Stimulated activated naive CD8-positive, alpha-beta T cell treated with anti-CD3 and anti-CD28 coated beads, Interleukin-15, Interleukin-2, amounts not matched to agents 100 U/mL and 50 U/mL, for 24 hours (primary cell): ENCODE measurements at places on chromosomes 7 and 10.

- DNase-seq = no peak
Observed at GRCh38 chr7:147438216-147438615, 1152.3 kb upstream of the C7orf33 start.

DNA sequence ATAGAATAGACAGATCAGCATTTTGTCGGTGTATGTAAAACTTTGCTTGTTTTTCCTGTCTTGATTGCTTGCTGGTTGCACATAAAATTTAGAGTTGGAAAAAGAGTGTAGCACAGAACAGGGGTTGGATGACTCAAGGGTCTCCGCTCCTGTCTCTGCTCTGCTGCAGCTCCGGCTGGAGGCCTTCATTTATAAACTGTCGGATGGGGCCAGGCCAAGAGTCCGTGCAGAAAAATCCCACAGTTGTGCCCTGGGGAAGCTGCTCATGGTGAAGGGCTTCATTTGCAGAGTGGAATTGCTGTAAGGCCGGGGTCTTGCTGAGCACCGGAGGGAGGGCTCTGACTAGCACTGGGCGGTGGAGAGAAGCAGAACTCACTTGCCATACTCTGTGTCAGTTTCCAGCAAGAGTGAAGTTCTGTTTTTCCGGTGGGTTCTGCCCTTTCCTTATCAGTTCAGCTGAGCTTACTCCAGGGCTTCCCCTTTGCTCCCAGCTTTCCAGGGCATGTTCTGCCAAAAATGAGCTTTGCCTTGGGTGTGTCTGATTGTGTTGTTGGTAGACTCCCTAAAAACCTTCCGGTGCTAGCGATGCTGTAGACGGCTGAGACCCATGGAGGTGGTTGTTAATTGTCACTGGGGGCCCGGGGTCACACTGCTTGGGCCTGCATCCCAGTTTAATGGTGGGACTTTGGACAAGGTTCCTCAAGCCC is 67.2 kb downstream of the CAMK1D start:
- DNase-seq = no peak

GRCh38 chr10:115957012-115957399 is 316.0 kb downstream of the GFRA1 start:
- DNase-seq = no peak

DNA sequence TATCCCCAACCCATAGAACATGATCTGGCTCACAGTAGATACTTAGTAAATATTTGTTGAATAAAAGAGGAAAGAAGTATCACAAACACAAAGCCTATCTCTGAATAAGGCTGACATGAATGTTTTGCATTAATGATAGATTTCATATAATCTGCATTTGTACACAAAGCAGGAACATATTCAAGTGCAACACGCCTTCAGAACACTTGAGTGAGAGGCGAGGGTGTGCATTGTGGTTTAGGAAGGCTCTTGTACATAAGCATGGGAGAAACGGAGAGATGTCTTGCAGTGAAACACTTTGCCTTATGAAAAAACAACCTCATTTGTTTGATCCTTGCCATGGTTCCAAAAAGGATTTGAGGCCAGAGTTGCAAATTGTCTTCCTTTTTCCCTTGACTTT is 14.1 kb upstream of the SFMBT2 start:
- no peak for DNase-seq

- no peak for DNase-seq
Observed at GRCh38 chr10:129029051-129029450, 438.0 kb upstream of the MGMT start.

GRCh38 chr10:17290226-17290625 is 62.2 kb downstream of the VIM start:
- no peak for DNase-seq
